Fibroblast of skin of right quadriceps (primary cell): ENCODE measurements at places on chromosomes 7 and 10.

- no peak for DNase-seq
Measured at GRCh38 chr10:50554376-50554994, 69.3 kb downstream of the SGMS1 start.

DNA sequence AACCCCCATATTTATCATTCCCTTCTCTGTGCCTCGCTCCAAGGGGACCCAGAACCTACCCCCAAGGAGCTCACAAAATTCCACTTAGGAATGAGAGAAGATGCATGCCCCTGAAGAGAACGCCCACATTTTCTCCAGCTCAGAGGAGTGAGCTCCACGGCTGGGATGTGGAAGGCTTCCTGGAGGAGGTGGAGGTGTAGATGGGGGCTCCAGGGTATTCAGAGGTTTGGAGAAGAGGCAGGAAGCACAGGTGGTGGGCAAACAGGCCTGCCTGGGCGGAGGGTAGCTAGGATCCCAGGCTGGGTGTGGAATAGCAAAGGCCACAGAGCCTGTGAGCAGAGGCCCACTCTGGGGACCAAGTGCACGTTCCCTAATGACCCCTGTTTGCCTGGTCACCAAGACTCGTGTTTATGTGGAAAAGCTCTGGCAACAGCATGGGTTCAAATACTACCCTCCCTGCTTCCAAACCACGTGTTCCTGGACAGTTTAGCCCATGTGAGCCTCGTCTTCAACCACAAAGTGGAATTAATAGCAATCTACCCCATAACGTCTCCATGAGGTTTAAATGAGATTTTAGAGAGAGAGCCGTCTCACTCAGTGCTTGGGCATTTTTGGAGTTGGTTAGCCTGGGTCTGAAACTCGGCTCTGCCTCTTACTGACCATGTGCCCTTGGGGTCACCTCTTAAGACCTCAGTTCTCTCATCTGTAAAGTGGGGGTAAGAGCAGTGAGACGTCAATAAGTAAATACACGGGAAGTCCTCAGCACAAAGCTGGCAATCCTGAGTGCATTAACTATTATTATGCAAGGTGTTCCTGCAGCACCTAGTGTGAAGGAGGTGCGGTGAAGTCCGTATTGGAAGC lies 24.7 kb downstream of the UNC5B start:
- DNase-seq, result no peak

GRCh38 chr7:119472408-119473038 lies 800.5 kb upstream of the KCND2 start:
- no peak for DNase-seq

GRCh38 chr10:1210667-1211066 lies 154.5 kb downstream of the WDR37 start:
- no peak for DNase-seq

DNA sequence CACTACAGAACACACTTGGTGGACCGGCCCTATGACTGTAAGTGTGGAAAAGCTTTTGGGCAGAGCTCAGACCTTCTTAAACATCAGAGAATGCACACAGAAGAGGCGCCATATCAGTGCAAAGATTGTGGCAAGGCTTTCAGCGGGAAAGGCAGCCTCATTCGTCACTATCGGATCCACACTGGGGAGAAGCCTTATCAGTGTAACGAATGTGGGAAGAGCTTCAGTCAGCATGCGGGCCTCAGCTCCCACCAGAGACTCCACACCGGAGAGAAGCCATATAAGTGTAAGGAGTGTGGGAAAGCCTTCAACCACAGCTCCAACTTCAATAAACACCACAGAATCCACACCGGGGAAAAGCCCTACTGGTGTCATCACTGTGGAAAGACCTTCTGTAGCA lies 14.6 kb downstream of the ZSCAN21 start:
- DNase-seq, result no peak
